ENCODE measurements at places on chromosomes 7 and 10. TPM values are rescaled to one million over a fixed set of nuclear protein-coding genes. Genes with fewer than 3 reads are reported as not detected.
A peak's percentile ranks its signal among the peaks of the same experiment; 100 is the strongest.

GRCh38 chr7:49481075-49481474 is 292.4 kb upstream of the VWC2 start:
- DNase-seq, result no peak

GRCh38 chr7:71962636-71963035 is 449.5 kb downstream of the CALN1 start:
- DNase-seq, result no peak

NYAP1 gene
- not detected for total RNA-seq

CCDC3 gene
- 1.1 TPM for total RNA-seq

DNA sequence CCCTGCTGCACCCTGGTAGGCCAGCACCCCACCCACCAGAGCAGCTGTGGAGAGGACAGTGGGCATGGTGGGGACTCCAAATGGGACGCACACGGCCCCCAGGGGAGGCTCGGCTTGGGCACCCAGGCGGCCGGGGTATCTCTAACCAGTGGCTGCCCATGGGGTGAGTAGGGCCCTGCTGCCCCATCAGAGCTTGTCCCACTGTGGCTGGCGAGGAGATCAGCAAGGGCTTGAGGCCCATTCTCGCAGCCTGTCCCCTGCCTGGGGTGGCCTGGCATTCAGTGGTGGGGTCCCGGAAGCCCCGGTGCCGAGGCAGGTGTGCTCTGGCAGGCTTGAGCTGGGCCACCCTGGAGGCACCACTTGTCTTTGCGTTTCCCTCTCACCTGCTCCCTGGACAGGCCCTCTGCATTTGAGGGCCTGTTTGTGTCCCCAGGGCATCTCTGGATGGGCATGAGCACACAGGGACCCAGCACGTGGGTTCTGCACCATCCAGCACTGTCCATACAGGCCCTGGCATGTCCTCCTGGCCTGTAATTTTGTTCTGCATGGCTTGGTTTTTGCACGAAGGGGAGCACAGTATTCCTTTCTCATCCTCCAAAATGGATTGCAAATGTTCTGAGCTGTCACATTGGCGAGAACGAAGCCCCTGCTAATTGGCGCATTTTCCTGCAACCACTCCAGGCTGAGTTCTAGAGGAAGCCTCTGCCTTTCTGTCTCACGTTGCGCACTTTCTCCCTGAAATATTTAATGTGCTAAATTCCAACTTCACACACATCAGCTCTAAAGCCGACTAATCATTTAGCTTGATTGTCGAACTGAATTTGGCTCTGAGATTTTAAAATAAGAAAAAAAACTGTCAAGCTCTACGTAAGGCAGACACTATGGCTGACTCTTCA is 27.2 kb downstream of the PWWP2B start:
- DNase-seq, result no peak

DNA sequence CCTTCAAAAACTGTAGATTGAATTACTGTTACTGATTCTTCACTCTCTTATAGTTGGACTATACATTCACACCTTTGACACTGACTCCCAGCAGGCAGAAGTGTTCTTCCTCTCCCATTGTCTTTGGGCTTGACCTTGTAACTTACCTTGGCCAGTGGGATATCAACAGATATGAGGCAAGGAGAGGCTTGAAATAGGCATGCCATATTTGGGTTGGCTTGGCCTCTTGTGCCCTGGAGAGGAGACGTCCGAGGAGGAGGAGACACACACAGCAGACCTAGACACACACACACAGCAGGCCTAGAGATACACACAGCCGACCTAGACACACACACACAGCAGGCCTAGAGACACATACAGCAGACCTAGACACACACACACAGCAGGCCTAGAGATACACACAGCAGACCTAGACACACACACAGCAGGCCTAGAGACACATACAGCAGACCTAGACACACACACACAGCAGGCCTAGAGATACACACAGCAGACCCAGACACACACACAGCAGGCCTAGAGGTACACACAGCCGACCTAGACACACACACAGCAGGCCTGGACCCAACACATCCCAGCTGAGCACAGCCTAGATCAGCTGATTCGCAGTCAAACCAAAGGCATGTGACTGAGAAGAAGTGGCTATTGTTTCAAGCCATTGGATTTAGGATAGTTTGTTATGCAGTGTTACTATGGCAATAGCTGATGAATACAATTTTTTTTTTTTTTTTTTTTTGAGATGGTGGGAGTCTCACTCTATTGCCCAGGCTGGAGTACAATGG is 12.5 kb upstream of the GNA12 start:
- DNase-seq, result no peak

GRCh38 chr10:46035923-46036849 is 5.8 kb upstream of the NCOA4 start:
- peak; percentile 9 for DNase-seq

SVOPL gene
- 0.03 TPM for total RNA-seq

DNA sequence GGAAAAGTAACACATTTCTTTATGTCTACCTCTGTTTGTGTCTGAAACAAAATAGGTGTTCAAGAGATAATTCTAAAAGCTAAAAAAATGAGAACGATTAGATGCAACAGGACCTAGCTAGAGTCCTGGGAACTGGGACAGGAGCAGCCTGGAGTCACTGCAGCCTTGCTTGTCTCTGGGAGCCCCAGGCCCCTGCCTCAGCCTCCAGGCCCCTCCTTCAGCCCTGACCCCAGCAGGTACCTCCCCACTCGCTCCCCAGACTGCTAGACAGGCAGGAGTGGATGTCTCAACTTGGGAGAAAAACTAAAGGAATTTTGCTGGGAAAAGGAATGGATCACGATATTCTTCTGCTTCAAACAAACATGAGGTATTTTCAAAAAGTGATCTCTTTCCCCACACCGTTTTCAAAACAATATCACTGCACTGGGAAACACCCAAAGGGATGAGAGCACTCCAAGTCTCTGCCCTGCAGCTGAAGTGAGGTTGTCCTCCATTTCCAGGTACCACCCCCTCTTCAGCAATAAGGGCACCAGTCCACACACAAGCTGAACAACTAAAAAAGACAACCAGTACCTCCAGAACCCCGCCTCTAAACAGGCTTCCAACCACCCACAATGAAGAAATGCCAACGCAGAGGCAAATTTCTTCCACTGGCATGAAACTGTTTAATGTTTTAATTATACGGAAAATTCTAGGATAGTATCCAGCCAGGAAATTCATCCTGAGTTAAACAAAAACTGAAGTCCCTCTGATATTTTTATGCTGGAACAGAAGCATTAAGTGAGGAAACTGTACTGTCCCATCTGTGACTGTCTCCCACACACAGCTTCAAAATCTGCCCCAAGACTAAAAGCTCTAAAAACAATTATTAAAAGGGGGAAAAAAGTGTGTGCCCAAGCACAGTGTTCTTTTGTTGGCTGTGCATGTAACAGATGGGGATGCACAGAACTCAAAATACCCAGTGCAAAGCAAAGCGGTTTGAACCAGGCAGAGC is 47.2 kb downstream of the XPNPEP1 start:
- DNase-seq, result no peak

STAG3 gene
- 0.77 TPM for total RNA-seq

- DNase-seq, result peak; percentile 97
These were observed 507 bp upstream of the INPP5A start for GRCh38 chr10:132536877-132537683.

LEP gene
- not detected for total RNA-seq

- no peak for DNase-seq
These were observed 1010.7 kb downstream of the LRMDA start for GRCh38 chr10:76442113-76442512.

MMRN2 gene
- 0.06 TPM for total RNA-seq

DNA sequence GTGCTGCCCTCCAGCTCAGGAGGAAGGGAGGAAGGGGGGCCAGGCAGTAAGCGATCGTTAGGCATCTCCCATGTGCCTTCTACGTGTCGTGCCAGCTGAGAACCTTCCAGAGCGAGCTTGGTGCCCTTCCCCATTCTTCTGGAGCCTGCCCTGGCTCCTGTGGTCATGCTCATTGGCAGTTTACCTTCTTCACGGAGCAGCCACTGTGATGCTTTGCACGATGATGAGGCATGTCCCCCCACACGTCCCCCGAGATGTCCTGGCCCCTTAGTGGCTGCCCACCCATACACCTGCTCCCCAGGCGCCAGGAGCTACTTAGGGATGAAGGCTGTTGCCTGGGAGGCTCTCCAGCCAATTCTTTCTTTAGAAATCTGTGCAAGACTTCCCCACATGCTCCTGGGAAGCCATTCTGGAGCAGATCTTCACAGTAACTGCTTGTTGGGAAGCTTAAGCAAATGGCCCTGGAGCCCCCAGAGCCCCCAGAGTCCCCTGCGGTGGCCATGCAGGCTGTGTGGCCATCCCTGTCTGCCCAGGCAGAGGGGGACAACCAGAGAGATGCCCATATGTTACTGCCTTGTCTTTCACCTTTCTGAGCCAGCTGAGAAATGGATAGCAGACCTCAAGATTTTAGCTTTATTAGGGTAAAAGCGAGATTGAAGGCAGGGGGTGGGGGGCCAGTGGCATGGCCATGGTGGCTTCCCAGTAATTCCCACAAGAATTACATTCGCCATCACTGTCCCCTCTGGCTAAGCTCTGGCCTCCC is 199.0 kb downstream of the EBF3 start:
- DNase-seq, result no peak

FAM237B gene
- not detected for total RNA-seq

SSC4D gene
- total RNA-seq, result 2.5 TPM

DNA sequence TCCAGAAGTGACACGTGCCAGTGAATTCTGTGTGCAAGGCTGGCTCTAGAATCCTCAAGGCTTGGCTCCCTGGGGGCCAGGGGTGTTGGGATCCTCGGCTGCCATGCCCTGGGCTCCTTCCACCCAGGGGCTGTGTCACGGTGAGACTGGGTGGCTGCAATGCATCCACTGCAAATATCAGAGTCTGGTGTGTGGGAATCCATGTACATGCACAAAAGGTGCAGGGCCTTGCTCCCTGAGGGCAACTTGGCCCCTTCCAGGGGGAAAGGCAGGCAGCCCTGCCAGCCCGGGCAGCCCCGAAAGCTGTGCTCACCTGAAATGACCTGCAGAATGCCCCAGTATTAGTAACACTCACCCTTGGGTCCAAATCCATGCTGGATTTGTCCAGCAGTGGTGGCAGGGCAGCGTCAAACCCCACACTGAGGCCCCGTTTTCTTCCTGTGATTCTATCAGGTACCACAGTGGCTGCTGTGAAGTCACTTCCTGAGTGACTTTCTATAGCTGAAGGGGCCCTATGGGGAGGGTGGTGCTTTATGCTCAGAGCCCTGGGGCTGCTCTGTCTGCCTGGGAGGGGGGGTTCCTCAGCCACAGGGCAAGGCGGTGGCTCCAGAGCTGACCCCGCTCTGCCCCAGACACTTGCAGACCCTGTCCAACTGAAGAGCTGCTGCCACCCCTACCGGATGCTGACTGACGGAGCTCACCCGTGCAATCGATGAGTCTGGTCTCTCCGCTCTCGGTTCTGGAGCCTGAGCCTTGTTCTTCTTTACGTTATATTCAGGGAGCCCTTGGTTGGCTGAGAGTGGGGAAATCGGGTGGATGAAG is 317.7 kb downstream of the GLRX3 start:
- no peak for DNase-seq

DNA sequence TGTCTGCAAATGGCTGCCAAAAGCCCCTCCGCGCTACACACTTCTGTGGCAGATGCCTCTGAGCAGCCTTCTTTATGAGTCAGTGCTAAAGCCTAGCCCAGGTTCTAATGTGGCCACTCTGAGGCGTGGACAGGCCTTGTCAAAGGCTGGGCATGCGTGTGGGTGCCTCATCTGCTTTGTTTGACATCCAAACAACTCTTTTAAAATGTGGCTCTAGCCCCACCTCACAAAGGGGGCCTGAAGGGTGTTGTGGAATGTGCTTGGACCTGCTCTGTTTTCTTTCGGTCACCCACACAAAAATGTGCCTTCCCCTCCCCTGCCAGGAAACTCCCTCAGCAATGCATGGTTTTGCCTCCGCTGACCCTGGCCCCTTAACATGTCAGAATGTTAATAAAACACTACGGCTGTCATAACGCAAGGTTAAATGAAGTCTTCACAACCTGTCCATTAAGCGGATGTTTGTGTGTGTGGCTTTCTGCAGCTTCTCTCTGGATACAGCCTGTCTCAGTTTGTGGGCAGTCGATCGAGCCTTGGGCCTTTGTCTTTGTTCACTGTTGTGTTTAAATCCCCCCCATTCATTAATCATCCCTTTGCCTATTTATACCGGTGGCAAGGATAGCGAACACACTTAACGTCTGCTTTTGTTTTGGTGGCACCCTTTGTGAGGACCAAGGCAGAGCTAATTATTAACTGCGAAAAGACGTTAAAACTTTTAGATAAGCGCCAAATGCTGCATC is 718.9 kb downstream of the LRMDA start:
- peak; percentile 4 for DNase-seq

DNA sequence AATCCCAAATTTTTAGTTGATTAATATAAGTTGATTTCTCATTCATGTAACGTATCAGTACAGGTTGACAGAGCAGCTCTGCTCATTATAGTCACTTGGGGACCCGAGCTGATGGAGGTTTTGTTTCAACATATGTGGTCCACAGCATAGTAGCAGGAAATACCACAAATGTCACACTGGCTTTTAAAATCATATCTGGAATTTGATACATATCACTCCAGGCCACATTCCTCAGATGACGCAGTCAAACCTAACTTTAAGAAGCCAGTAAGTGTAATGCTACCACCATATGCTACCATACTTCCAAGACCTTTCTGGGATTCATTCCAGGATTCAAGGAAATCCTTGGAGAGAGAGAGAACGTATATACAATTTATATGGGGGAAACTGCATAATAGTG is 156.3 kb downstream of the PHF14 start:
- peak; percentile 52 for DNase-seq

SPDYE6 gene
- not detected for total RNA-seq

DNA sequence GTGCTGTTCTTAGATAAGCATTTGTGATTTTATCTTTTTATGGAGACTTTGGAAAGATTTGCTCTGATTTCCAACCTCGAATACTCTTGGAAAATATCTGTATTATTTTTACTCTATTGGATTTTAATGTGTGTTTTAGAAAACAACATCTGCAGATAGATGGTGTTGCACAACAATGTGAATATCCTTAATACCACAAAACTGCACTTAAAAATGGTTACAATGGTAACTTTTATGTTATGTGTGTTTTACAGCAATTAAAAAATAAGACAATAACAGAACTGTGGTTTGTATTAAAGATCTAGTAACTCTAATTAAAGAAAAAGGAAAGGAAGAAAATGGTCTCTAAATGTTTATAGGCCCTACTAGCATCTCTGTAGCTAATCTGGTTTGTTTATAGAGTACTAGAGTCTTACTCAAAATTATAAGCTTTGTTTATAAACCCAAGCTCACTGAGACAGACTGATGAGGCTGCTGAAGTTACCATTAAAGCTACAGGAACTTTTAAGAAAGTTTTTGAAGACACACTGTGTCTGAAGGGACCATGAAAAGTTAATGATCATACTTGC is 74.6 kb upstream of the CC2D2B start:
- DNase-seq, result no peak

TBXAS1 gene
- 6.3 TPM for total RNA-seq

- DNase-seq, result no peak
These were observed 73.1 kb downstream of the CRPPA start for GRCh38 chr7:16348251-16348650.

PRXL2A gene
- 27.0 TPM for total RNA-seq

Data from Daoy (cell line).